ENCODE measurements at places on chromosomes 3 and 15. TPM values are rescaled to one million over a fixed set of nuclear protein-coding genes. Genes with fewer than 3 reads are reported as not detected.

MAP2K5 gene
- 5.2 TPM for total RNA-seq

CHDH gene
- total RNA-seq, result 0.10 TPM

GP9 gene
- total RNA-seq, result not detected

CD200R1 gene
- not detected for total RNA-seq

GAP43 gene
- total RNA-seq, result not detected
